ENCODE measurements at places on chromosomes 13 and 19.

DNA sequence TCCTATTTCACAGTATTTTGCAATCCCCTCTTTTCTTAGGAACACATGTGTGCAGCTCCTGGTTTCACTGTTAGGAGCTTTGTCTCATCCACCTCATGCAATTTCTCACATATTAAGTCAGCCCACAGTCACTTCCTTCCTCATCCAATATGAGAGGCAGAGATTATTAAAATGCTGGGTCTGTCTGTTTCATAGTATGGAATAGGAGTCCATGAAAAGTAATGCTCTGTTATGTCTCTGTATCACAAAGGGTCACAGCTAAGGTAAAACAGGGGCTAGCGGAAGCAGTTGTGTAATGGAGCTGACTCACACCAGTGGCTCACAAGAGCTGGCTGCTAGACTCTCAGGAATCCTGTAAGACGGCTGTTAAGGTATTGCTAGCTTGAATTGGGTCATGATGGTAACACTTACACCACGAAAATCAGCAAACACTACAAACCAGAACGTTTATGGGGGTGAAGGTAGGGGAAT is 216.5 kb downstream of the EFNB2 start:
- DNase-seq = no peak

GRCh38 chr13:94198681-94199080 is 280.8 kb downstream of the DCT start:
- DNase-seq = no peak

DNA sequence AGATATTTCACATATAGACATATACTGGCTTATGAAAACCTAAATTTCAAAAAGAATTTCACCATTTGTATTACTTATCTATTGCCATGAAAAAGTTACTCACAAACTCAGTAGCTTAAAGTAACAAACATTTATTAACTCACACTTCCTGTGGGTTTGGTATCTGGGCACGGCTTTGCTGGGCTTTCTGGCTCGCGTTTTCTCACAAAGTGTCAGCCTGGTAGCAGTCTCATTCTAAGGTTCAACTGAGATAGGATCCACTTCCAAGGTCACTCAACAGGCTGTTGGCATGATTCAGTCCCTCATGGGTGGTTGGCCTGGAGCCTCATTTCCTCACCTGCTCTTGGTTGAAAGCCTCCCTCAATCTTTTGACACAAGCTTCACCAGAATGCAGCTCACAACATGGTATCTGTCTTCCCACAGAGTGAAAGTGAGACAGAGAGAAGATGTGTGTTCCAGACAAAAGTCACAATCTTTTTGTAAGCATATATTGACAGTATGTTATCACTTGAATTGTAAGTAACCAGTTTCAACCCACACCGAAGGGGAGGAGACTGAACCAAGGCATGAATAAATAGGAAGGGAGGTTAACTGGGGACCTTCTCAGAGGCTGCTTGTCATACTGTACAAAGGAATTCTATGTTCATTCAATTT is 1065.8 kb upstream of the SPRY2 start:
- DNase-seq = no peak

DNA sequence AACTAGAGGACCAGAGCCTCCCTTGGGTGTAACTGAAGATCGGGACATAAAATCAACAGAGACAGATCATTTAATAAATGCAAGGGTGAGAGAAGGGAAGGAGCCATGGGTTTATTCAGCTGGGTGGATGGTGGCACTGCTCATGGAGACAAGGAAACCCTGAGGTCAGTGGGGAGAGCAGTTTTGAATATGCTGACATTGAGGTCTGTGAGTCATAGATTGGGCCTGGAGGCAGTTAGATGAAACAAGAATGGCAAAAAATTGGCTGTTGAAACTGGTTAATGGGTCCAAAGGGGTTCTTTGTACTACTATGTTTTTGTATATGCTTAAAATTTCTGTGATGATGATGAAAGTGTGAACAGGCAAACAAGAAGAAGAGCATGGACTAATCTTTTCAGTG is 5.1 kb upstream of the GTF3A start:
- DNase-seq = no peak

DNA sequence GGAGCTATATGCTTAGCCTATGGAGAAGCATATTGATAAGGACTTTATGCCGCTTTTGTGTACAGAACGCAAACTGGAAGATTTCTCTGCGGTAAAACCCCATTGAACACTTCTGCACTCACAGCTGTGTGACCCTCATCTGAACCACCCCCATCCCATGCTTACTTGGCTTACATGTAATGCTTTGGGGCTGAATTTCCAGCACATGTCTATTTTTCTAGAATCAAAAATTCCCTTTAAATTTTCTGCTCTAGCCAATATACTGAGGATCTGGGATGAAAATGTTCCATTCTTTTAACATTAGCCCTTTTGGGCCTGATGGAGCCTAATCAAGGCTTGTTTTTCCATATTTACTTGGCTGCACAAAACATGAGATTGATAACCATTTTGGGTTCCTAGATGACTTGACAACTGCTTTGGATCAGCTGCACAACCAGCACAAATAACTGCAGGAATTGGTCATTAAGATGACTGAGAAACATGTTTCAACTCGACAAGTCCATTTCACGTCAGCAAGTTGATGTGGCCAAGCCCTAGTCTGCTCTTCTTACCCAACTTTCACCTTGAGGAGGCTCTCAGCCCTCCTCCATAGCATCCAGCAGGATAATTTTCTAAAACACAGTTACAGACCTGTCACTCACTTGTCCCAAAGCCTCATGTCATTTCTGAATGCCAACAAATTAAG is 52.4 kb downstream of the TNFSF11 start:
- DNase-seq = no peak

Measured in stimulated activated CD8-positive, alpha-beta memory T cell treated with anti-CD3 and anti-CD28 coated beads, Interleukin-15, amount 100 ng/mL, for 1 hour (primary cell).